ENCODE measurements at places on chromosomes 16 and 17. TPM values are rescaled to one million over a fixed set of nuclear protein-coding genes. Genes with fewer than 3 reads are reported as not detected.

RSKR gene
- 2.7 TPM for total RNA-seq

OR3A3 gene
- total RNA-seq: not detected

DNA sequence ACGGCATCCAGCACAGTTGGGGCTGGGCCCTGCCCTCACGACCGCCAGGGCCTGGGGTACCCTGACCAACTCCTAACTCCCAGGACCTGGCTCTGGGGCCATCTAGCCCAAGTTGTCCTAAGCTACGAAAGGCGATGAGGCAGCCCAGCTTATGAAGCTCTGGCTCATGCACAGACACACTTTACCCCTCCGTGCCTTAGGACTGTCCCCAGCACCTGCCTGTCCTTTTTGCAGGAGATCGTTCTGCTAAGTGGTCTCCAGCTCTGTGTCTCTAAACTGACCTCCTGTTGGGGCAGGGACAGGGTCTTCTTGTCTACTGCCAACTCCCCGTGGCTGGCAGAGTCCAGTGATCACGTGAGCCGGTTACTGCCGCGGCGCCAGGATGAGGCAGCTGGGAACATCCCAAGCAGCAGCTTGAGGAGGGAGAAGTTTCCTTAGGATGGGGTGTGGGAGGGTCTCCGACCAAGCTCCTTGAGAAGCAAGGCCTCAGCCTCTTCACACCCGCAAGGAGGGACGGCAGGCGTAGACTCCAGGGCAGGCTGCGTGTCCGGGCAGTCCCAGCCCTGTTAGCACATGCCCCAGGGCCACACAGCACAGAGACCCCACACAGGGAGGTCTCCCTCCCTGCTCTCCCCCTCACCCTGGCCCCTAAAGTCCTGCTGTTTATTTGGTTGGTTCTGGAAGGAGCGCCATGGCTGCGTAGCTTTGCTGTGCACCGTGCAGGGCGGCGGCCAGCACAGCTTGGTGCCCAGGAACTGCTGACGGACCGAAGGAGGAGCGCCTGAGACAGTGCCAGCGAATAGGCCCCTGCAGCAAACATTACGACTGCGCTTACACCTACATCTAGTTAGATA, 16.4 kb upstream of the METRNL start:
- no peak overlapping the region for H3K4me3 ChIP-seq
- no peak overlapping the region for H3K27ac ChIP-seq
- no peaks in the 10 kb centered on the region for H3K36me3 ChIP-seq
- no peaks in the 10 kb centered on the region for H3K4me1 ChIP-seq

DNA sequence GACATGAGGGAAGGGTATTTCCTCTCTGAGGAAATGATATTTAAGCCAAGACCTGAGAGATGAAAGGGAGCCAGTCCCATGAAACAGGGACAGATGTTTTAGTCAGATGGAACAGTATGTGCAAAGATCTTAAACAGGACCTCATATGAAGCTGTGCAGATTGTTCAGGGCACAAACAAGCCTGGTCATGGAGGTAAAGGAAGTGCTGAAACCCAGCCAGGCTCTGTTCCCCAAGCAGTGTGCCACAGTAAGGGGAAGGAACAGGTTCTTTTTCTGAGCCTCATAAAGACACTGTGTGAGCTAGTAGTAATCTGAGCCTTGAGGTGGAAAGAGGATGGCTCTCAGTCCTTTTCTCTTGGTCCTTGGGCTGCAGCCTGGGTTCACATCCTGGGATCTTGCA, 159.9 kb downstream of the ANKFN1 start:
- peaks cover 53% of the 10 kb centered on the region for H3K4me1 ChIP-seq
- H3K4me3 ChIP-seq: no peak overlapping the region
- H3K36me3 ChIP-seq: 0 out of 2 replicates have a peak, but pooled peaks cover 4% of the 10 kb centered on the region
- no peak for DNase-seq

- H3K4me3 ChIP-seq: no peak overlapping the region
- peaks cover 3% of the 10 kb centered on the region for H3K27me3 ChIP-seq
- no peak overlapping the region for H3K27ac ChIP-seq
- peaks cover 7% of the 10 kb centered on the region for H3K4me1 ChIP-seq
- H3K36me3 ChIP-seq: no peaks in the 10 kb centered on the region
- DNase-seq: no peak
These were observed 11.7 kb downstream of the C17orf67 start for GRCh38 chr17:56821847-56822534.

DNA sequence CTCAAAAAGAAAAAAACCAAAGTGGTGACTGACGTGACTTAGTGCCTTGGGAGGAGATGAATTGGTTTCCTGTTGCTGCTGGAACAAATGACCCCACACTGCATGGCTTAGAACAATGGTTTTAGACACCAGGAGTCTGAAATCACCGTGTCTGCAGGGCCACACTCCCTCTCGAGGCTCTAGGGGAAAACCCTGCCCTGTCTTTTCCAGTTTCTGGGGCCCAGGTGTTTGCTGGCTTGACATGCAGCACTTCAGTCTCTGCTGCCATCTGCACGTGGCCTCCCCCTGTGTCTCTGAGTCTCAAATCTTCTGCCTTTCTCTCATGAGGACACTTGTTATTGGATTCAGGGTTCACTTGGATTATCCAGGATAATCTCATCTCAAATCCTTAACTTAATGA, 323.8 kb upstream of the TNRC6C start:
- no peaks in the 10 kb centered on the region for H3K4me1 ChIP-seq
- peaks cover 45% of the 10 kb centered on the region for H3K27me3 ChIP-seq
- no peak overlapping the region for H3K27ac ChIP-seq
- DNase-seq: no peak

DNA sequence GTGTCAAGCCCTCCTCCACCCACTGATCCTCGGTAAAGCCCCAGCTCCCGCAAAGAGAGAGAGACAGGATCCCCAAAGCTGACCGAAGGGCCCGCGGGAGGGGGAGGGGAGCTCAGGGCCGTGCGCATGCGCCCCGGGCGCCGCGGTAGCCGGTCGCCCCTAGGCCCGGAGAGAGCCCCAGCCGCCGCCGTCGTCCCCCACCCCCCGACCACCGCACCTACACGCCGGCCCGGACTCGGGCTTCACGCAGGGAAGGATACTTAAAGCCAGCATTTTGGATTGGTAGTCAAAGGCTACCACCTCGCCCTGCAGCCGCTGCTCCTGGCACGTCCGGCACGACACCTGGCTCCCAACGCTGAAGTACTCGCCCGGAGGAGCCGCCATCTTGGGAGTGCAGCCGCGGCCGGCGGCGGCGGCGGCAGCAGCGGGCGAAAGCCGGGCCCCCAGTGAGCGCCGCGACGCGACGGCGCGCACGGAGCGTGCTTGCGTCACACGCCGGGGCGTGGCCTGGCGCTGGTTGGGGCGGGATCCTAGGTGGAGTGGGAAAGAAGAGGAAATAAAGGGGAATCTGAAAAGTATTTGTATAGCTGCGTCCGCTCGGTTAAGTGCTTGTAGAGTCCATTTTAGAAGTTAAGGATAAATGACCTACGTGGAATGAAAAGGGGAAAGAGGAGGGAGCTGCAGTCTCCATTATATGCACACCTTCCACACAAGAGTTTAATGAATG, at the start of gene LSM12:
TSS of gene LSM12 (minus strand) at position 468 of the 727 bp plus-strand sequence. CDS start at position 384, 84 bp downstream.
- DNase-seq: peak; percentile 83
- peak within 1 kb of the TSS; percentile 97 for H3K4me3 ChIP-seq
- peak within 1 kb of the TSS; percentile 93 for H3K27ac ChIP-seq
- peaks cover 49% of the 10 kb centered on the region for H3K4me1 ChIP-seq
- H3K36me3 ChIP-seq: peaks cover 34% of the 10 kb centered on the region
- H3K27me3 ChIP-seq: no peaks in the 10 kb centered on the region

Measured in HFFc6 (cell line).